Hypothalamus (tissue), 51 donors: ENCODE measurements at places on chromosomes 11 and 22.

- no peak for DNase-seq
These were observed 50.6 kb downstream of the ST14 start for GRCh38 chr11:130209954-130210854.

DNA sequence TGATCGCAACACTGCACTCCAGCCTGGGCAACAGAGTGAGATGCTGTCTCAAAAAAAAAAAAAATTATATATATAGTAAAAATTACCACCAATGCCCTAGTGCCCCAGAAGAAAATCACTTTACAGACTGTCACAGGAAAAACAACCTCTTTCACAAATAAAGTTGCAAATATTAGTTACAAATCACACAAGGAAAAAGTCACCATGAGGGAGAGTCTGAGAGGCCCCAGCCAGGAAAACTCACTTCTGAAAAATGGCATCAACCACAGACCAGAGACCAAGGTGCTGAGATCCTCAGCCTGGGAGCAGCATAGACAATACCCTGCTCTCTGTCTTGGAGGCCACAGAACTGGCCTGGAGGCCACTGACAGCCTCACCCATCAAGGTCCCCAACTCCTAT, 20.4 kb downstream of the GGT5 start:
- no peak for DNase-seq

DNA sequence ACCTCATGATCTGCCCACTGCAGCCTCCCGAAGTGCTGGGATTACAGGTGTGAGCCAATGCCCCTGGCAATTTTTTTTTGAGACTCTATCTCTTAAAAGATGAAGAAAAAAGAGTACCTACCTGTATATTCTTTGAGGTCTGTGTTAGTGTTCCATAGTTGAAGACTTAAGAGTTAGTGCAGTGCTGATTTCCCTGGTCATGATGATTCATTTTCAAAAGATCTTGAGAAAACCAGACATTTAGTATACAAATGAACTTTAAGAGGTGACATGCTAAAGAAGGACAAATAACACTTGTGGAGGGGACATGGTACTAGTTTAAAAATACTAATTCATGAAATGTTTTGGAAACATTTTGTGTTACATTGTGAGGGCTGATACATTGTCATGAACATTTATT, 17.7 kb downstream of the CBL start:
- no peak for DNase-seq

DNA sequence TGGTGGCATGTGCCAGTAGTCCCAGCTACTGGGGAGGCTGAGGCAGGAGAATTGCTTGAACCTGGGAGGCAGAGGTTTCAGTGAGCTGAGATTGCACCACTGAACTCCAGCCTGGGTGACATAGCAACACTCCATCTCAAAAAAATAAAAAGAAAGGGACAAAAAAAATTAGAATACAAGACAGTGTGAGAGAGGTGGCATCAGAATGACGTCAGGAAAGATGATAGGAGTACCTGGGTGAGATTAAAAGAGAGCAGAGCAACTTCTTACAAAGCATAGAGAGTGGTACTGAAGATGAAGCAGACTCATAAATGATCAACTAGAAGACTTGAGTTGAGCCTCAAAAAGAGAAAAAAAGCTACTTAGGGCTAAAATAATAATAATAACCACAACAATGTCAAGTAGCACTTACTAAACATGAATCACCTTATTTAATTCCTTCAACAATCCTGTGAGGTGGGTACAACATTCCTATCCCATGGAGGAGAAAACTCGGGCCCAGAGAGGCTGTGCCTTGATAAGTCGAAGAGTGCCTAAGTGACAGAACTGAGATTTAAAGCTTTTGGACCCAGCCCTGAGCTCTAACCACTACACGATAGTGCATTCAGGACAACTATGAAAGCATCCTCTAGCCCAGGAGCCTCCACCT, 5.2 kb upstream of the SLN start:
- DNase-seq: no peak

DNA sequence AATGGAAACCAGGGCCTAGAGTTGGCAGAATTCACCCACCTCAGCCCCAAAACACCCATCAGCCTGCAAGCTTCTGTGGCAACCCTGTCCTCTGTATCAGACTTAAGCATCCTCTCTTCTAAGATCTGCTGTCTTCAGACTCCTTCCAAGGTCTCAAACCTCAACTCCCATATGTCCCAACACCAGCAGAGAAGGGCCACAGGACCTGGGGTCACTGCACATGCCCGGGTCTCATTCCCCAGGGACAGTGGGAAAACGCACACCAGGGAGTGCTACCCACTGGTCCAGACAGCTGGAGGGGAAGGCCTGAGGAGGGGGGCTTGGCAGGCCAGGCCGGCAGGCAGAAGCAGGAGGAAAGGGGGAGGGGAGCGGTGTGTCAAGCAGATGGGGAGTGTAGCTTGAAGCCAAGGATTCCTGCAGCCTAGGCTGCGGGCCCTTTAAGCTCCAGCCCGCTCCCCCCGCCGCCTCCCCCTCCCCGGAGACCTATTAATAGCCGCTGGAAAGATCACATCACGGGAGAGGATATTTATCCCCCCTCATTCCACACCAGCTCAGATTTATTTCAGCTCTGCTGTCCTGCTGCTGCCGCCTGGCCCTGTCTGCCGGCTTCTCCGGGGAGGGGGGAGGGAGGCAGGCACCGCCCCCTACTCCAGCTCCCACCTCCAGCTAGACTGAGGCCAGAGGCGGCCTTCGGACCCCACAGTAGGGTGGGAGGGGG, 16.7 kb downstream of the BCL9L start:
- no peak for DNase-seq

GRCh38 chr11:131511794-131512193, 141.4 kb downstream of the NTM start:
- no peak for DNase-seq

GRCh38 chr22:42645341-42645937, 3.8 kb downstream of the CYB5R3 start:
- DNase-seq: no peak

- DNase-seq: no peak
These were observed 10.0 kb downstream of the WNT7B start for GRCh38 chr22:45966895-45967365.

- DNase-seq: no peak
These were observed 54.9 kb downstream of the P4HA3 start for GRCh38 chr11:74256378-74257133.

- DNase-seq: no peak
These were observed 12.7 kb upstream of the LARGE1 start for GRCh38 chr22:33932997-33933396.

- no peak for DNase-seq
These were observed 205.9 kb downstream of the ST3GAL4 start for GRCh38 chr11:126561327-126561893.

DNA sequence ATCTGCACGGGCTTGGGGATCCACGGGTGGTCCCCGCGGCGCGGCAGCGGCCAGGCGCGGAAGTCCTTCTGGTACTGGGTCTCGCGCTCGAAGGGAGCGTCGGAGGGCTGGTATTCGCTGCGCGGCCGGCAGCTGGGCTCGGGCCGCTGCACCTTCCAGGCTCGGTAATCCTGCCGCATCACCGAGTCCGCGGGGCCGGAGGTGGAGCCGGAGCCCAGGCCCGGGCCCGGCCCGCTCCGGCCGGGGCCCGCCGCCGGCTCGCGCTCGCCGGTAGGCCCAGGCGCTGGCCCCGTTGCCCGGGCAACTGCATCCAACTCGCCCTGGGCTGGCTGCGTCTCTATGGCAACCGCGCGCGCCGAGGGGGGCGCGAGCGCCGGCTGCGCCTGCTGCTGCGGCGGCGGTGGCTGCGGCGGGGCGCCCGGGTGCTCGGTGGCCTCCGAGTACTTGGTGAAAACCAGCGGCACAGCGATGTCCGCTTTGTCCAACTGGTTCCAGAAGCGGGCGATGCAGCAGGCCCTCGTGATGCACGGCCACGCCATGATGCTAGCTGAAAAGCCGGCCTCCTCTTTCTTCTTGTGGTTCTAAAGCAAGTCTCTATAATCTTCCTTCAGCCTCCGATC, 897 bp downstream of the MAP6 start:
- DNase-seq: peak; percentile 66

DNA sequence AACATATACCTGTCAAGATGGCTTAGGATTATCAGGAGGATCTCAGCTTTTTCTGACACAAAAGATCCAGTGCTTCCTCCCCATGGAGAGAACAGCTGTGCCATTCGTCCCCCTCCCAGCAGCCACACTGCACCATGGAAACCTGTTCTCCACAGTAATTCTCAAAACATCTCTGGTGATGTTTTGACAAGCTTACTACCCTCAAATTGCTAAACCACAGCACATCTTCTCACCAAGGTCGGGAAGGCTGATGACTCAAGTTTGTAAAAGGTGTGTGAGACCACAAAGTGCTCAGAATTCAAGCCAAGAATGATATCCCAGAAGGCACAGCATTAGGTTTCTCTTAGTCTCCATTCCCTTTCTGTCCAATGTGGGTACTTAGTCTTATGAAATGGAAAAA, 3.9 kb upstream of the RAB38 start:
- no peak for DNase-seq

GRCh38 chr11:46338636-46338987, 8.7 kb upstream of the DGKZ start:
- DNase-seq: no peak

GRCh38 chr11:119377112-119377901, 4.2 kb downstream of the USP2 start:
- DNase-seq: peak; percentile 33

GRCh38 chr11:124658501-124658900, 15.0 kb downstream of the SIAE start:
- DNase-seq: no peak

DNA sequence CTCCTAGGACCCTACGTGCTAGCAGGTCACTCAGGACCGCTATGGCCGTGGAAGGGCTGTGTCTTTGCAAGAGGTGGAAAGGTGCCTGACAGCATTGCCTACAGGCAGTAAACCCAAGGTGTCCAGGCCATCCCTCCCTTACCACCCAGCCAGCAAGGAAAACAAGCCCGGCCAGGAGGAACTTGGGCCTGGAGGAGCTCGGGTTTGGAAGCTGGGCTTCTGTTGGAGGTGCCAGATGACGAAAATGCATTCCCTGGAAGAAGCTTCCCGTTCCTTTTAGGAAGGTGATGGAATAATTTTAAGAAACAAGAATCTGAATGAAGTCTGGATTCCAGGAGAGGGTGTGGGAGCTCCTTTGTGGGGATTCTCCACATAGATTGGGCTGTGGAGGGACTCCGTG, 23.6 kb downstream of the FBLN1 start:
- DNase-seq: no peak

DNA sequence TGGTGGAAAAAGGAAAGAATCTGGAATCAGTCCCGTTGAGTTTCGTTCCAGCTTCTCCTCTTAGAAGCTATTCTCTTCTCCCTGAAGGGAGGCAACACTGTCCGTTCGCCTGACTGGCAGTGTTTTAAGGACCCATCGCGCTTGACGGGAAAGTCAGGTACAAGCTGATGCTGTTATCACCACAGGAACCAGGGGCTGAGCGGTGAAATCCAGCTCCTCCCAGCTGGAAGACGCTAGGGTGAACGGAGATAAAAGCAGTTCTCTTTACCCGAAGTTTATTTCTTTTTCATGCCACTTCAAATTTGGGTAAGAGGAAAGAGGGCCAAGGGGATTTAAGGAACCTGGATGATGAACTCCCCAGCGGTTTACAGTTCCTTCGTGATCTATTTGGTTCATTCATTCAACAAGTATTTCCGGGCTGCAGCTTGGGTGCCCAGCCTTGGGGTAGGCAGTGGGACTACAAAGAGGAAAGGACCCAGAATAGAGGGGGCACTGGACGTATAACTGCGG, 551 bp upstream of the DEUP1 start:
- DNase-seq: no peak

DNA sequence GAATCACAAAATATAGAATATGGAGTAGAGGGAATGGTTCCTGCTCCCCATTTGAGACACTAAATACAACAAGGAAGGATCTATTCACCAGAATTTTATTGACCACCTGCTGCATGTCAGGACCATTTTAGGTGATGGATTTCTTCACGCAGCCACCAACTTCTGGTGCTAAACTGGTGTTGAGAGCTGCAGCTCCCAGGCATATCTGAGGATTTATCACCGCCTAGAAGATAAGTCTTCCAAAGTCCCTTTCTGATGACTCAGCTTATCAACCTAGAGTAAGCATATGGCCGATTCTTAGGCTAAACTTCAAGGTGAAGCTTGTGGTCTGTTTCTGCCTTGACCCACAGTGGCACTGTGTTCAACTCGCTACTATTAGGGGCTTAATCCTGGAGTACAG, 6.7 kb downstream of the DDI1 start:
- no peak for DNase-seq

DNA sequence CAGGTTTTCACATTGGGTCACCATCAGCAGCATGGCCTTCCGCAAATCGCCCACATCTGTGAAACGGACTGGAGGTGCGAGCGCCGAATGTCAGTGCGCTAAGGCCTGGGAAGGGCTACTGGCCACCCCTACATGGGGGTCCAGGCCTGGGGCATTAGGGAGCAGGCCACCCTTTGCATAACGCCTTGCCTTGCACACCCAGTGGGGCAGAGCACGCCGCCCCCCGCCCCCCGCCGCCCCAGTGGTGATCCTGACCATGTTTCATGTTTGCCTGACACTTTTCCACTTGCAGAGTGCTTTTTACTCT, 2.6 kb downstream of the GRK2 start:
- no peak for DNase-seq

- no peak for DNase-seq
These were observed 25.2 kb downstream of the MUC6 start for GRCh38 chr11:1011320-1011698.

GRCh38 chr11:65366340-65366773, 11.8 kb downstream of the TIGD3 start:
- DNase-seq: peak; percentile 39

GRCh38 chr11:68505596-68505995, 45.0 kb downstream of the PPP6R3 start:
- no peak for DNase-seq

- no peak for DNase-seq
These were observed 6.4 kb downstream of the BATF2 start for GRCh38 chr11:64990222-64990923.

- DNase-seq: no peak
These were observed 155.7 kb downstream of the CWF19L2 start for GRCh38 chr11:107301878-107302277.

DNA sequence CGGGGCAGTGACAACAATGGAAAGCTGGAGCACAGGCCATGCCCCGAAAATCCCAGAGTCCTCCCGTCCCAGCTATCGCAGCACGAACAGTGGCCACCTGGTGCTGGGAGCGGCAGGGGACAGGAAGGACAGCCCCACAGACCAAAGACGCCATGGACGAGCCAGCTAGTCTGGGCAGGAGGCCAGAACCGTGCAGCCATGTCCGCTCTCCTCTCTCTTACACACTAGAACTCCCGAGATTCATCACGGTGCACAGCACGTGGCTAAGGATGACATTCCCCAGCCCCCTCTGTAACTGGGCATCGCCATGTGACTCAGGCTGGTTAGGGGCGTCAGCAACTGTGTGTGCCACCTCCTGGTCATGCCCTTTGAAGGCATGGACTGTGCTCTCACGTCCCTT, 4.6 kb downstream of the CDPF1 start:
- peak; percentile 60 for DNase-seq

GRCh38 chr11:48007677-48008076, 27.3 kb downstream of the PTPRJ start:
- no peak for DNase-seq
